ENCODE measurements at places on chromosomes 12 and 14.

- no peak for DNase-seq
These were observed 5.9 kb upstream of the KRT6A start for GRCh38 chr12:52498946-52499345.

DNA sequence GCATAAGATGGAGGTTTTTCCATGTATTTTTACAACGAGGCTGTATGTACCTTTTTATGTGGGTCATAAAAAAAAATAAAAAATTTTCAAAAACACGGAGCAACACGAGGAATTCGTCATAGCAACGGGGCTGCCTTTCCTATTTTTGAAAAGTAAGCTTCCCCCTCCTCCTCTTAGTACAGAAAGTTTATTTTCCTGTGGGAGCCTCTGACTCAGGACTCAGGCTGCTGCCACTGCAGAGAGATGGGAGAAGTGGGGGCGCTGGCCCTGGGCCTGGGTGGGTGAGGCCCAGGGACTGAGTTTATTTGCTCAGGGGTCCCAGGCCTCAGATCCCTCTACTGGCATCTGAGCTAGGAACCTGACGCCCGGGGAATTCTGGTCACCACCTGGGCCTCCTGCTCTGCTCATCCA is 10.2 kb upstream of the CMKLR1 start:
- DNase-seq: no peak

DNA sequence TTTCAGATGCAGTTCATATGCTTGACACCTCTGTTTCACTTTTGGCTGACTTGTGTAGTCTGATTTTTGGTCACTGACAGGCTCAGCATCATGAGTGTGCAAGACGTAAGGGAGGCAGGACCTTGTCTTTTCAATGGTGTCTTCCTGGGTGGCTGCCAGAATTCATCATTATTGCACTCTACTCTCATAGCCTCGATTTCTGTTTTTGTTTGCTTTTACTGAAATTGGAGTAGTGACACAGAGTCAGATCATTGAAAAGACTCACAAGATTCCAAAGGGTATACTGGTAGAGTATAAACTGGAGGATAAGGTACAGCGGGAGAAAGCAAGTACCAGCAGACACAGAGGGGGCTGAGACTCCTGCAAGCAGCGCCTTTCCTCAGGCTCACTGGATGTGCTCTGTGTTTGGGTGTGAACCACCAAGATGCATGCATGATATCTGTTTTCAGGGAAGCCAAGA is 126.3 kb upstream of the FGD4 start:
- no peak for DNase-seq

- no peak for DNase-seq
These were observed 678.7 kb upstream of the TMEM132C start for GRCh38 chr12:127588249-127588648.

DNA sequence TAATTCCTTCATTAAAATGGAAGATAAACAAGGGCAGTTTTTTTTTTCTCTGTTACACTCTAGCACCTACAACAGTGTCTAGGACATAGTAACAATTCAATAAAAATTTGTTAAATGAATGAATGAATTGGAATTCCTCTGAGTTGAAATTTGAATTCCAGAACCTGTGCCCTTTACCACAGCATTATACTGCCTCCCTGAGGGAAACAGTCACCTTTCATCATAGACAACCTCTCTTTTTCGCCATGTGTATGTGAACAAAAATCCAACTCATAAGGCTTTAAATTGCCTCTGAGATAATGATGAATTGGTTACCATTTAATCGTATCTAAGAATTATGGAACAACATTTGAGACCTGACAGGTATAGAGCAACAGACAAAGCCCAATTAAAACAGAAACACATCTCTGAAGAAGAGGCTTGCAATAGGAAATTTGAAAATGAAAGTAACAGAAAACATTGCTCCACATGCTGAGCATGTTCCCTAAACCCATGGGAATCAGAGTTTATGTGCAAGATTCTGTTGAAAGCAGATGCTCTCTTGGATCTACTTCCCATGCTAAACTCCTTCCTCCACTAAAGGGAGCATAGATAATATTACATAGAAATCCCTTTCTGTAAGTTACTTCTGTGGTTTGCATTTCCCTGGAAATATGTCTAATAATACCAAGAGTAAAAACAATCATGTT is 657.8 kb downstream of the GALC start:
- no peak for DNase-seq

- DNase-seq: no peak
These were observed 36.6 kb downstream of the NOC4L start for GRCh38 chr12:132180648-132181546.

DNA sequence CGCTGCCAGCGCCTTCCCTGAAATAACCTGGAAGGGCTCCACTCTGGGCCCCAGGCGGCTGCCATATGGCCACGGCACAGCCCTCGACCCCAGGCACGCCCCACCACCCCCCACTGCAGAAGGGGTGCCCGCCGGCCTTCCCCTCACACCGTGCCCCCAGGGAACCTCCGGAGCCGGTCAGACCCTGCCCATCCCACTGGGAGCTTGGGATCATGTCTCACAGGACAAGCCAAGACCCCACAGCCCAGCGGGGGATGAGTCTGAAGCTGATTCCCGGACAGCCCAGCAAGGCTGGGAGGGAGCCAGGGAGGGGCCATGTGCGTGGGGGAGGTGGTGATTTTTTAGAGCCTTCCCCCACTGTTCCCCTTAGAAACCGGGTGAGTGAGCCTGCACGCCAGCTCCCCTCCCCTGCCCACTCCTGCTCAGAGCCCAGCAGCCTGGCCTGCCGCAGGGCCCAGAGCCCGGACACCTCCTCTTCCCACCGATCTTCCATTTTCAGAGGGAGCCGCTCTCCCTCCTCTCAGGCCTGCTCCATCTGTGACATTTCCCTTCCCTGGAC is 1.4 kb downstream of the RIMBP2 start:
- DNase-seq: no peak

DNA sequence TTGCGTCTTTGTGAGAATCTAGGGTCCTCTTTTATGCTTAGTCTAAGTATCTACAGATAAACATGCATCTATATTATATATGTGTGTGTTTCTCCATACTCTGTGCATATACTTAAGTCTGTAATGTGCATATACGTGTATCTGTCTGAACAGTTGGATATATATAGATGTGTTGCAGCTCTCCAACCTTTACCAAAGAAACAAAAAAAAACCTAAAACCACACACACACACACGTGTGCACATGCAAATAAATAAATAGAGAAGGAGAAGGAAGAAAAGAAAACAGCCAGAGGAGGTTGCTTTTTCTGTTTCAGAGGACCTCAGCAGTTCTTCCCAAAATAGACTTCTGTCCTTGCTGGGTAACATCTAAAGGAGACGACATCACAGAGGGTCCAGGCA is 244.9 kb downstream of the CACNA1C start:
- no peak for DNase-seq

DNA sequence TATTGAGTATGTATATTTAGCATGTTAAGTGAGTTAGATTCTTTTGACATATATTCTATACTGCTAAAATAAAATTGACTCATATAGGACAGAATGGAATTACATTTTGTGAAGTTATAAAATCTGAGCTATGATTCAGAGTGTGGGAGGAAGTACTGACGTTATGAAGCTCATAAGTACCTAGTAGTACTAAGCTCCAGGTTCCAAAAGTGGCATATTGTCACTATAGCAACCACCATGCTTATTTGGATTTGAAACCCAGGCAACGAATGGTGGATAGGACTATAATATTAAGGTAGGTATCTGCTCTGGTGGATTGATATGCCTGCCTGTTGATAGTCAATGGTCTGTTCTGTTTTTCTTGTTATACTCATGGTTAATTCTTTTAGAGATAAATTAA is 2.2 kb upstream of the FBXO33 start:
- DNase-seq: no peak

DNA sequence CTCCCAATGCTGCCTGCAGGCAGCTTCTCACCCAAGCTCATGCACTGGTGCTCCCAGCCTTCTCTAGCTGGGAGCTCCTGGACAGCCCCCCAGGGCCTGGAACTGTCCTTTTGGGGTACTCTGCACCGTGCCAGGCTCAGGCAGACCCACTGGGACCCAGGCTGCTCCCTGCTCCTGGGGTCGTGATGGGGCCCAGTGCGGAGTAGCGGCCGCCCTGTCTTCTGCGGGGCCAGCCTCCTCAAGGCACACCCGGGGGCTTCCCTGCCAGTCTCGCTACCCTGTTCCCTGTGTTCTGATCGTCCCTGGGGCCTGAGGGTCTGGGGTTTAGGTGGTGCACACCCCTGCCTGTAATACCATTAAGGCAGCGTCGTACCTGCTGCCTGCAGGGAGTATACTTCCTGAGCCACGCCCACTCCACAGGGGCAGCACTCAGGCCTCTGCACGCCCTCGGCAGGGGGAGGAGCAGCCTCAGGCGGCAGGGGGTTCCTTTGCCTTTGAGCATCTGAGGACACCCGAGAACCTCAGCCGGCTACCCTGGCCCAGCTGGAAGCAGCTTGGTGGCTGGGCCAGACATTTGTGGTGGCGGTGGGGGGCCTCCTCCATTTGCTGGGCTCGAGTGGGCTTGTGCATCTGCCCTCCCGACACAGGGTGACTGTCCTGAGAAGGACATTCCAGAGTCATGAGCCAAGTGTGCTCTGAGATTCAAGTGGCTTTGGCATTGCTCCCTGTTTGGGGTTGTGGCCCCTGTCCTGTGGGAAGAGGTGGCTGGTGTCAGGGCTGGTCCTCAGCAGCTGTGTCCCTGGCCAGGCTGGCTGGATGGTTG is 9.2 kb upstream of the CRIP2 start:
- DNase-seq: no peak

- no peak for DNase-seq
These were observed 158.0 kb upstream of the AMIGO2 start for GRCh38 chr12:47237751-47238211.

DNA sequence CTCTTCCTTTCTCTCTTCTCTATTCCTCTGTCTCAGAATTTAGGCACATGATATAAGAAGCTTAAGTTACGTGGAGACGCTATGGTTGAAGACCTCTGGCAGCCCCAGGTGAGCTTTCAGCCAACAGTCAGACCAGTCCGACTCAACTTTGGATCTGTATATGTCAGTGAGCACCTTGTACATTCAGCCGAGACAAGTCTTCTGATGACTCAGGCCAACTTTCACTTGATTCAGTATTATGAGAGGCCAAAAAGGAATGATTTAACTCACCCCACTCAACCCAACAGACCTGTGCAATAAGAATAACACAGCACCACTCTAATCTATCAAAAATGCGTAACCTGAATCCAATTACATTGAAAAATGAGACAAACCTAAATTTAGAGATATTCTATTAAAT is 47.5 kb upstream of the FOXG1 start:
- peak; percentile 0 for DNase-seq

GRCh38 chr12:55724226-55724939 is 4.2 kb downstream of the RDH5 start:
- peak; percentile 76 for DNase-seq

DNA sequence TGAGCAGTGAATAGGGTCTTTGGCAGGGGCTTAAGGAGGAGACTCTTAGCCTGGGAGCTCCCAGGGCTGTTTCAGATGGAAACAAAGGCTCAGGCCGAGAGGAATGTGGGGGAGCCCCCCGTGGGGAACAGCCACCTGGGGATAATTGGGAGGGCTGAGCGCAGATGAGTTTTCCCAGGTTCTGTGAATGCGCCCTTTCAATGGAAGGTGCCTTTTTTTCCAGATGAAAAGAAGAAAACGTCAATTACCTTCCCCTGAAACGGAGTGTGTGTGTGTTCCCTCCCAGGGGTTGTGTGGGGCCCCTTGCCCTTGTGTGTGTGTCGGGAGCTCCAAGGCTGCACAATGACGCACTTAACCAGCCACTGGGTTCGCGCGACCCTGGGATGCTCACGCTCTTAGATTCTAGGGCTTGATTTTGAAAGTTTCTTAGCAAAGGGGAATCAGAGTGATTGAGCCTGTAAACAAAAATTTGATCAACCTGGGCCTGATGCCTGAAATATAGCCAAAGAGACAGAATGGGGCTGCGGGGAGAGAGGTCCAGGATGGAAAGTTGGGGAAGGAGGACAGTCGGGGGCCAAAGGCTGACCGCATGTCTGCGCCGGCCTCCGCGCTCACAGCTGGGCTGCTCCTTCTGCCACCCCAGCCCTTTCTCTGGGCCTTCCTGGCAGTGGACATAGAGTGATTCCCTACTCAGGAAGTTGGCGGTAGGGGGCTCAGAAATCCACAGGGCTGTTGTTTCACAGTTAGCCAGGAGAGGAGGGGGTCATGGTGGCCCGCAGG is 14.6 kb downstream of the MEG3 start:
- DNase-seq: no peak

DNA sequence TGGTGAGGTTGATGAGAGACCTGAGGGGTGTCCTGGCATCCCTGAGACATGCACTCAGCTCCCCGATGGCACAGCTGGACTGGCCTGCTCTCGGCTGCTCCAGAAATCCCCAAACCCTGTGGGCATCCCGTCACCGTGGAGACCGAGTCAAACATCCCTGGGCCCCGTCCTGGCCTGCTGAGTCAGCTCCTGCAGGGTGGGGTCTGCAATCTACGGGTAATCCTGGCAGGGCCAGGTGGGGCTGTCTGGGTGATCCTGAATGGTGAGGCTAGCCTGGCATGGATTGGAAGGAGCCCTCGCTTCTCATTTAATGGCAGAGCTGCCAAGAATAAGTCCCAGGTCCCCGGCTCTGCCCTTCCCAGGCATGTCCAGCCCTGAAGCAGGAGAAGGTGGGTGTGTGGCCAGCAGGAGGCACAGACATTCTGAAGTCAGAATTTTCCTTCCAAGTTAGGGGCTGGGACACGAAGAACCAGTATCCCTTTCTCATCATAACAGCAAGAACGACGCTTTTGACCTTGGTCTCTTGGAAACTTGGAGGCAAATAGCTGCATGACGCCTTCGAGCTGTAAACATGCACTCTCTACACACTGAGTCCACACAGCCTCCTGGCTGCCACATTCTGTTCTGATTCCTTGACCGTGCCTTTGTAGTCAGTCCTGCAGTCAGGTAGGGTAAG is 17.7 kb upstream of the SERPINA4 start:
- no peak for DNase-seq

DNA sequence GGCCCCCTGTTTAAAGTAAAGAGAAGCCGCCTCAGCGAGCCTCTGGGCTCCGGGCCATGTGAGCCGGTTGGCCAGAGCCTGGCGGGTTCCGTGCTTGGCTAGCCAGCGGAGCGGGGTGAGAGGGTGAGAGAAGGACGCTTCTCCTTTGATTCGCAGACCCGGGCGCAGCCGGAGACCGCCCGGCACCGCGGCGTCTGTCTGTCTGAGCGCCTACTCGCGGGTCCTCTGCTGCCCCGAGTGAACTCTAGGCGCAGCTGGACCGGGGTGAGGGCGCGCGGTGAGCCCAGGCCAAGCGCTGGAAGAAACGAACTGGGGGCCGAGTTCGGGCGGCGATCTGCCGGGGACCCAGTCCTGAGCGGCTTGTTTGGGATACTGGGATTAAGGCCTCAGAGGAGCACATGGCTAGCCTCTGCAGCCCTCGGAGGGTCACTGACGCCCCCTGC is 41.4 kb upstream of the TBX5 start:
- DNase-seq: no peak

DNA sequence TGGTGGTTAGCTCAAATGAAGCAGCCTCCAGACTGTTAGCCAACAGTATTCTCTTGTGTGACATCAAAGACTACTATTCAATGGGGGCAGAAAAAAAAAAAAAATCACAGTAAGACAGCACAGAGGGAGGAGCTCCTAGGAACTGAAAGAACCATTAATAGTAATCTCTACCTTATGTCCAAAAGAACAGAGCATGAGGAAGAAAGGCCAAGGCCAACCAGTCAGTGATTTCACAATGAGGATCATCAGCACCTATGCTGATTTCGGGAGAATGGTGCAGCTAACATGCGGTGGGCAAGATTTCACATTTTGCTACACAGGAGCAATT is 66.3 kb upstream of the SOX5 start:
- no peak for DNase-seq

Data from activated CD4-positive, alpha-beta T cell treated with anti-CD3 and anti-CD28 coated beads, Interleukin-2, Interleukin-6, amounts not matched to agents 100 ng/mL and 50 ng/mL, durations not matched to agents 16 hours and 8 hours (primary cell).